Psoas muscle (tissue), 8 donors: ENCODE measurements at places on chromosomes 16 and 17. TPM values are rescaled to one million over a fixed set of nuclear protein-coding genes. Genes with fewer than 3 reads are reported as not detected.

- DNase-seq = no peak
Observed at GRCh38 chr17:47952171-47953021, 5.3 kb downstream of the PRR15L start.

DNA sequence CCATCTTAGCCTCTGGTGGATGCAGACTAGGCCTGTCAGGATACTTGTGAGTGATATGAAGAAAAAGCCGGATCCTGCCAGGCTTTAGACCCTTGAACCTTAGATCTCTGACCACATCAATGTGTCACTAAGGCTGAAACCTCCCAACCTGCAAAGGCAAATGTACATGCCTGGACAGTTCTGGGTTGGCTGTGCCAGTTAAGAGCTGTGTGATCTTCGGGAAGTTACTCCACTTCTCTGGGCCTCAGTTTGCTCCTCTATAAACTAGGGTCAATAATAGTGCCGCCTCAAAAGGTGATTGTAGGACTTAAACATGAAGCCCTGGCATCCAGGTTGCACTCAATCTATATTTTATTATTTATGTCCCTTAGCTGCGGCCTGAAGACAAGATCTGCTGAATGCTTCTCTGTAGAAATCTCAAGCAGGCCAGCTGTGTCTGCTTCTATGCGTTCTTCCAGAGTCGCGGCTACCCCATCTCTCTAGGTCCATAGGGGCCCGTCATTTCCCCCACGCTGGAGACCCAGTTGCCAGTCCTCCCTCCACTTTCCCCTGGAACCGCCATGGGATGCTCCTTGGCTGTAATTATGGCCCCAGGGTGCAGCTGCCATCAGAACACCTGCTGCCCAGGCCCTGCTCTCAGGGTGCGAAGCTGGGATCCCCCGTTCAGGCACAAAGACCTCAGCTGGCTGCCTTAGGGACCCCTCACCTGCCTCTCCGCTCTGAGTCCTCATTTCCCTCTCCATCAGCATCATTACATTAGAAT is 50.2 kb downstream of the AKAP1 start:
- no peak for DNase-seq

DNA sequence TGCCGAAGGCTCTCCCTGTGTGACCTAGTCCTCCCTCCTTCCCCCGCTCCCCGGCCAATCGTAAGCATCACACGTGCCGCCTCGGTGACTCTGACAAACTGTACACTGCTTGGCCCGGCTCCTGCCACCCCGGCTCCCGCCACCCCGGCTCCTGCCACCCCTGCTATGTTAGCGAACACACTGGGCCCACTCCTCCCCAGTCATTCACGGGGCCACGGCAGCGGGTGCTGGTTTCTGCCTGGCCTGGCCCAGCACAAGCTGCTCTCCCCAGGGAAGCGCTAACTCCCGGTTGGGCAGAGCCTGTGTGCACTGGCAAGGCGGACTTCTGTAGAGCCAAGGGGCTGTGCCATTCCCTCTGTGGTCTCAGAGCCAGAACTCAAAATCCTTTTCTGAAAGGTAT is 22.0 kb downstream of the NDUFAF8 start:
- no peak for DNase-seq

DNA sequence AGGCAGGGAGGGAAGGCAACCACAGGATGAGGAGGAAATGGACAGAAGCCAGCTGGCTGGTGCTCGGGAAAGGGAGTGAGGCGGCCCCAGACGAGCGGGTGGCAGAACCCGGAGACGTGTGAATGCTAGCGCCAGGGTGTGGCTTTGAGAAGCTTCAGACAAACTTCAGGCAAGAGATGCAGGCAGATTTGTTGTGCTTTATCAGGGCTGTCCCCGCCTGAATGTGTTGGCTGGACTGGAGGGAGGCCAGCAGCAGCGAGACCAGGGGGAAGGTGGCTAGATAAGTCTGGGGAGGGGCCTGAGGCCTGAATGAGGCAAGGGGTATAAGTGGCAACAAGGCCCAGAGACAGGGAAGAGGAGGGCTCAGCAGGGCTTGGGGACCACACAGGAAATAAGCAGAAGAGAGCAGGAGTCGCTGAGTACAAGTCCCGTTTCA is 22.0 kb downstream of the CAMKK1 start:
- DNase-seq = no peak

DNA sequence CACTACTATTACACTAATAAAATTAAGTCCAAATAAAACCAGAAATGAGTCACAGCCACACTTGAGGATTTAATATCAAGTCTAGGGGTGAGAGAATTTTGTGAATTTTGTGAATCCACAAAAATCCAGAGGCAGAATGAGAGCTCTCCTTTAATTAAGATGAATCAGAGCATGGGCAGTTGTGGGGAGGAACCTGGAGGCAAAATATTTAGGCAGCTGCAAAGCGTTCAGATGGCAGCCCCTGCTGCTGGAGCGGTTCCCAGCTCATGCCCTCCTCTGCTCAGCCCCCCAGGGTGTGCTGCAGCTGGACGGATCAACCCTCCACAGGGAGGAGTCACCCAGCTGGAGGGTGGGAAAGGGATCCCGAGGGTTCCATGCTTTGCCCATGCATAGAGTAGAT is 43.4 kb upstream of the IRX6 start:
- DNase-seq = no peak

- no peak for DNase-seq
Observed at GRCh38 chr17:46832945-46833839, 14.7 kb upstream of the WNT3 start.

- DNase-seq = no peak
Observed at GRCh38 chr17:81294512-81295030, 536 bp downstream of the SLC38A10 start.

DNA sequence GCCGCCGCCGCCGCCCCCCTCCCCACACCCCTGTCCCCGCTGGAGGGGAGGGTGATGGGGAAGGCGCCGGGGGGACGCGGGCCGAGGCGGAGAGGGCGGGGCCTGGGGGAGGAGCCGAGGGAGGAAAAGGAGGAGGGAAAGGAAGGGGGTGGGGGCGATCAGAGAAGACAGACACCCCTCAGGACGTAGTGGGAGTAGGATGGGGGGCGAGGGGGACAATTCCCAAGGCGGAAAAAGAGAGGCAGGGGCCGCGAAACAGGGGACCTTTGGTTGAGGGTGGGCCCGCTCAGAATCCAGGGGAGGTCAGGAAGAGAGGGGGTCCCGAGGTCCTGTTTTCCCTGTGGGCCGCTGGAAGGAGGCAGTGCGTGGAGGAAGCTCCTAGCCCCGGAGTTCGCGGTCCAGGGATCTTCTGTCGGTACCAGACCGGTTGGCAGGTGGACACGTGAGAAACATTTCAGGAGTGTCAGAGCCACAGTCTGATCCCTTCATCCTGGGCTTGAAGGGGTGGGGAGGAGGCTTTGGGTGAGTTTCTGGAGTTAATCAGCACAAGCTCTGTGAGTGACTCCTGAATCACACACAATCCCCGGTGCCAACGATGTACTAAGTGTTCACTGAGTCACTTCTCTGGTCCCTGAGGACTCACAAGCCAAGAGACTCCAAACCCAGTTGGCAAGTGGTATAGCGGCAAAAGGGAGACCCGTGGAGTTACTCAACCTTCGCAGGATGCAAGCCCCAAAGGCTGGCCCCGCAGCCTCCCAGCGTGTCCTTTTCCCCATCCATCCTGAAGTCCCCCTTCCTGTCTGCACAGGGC is at the start of gene XYLT1:
XYLT1 (minus strand) TSS at position 53 of the 811 bp plus-strand sequence. CDS start 164 bp downstream, outside the sequence.
- DNase-seq = peak; percentile 74

DNA sequence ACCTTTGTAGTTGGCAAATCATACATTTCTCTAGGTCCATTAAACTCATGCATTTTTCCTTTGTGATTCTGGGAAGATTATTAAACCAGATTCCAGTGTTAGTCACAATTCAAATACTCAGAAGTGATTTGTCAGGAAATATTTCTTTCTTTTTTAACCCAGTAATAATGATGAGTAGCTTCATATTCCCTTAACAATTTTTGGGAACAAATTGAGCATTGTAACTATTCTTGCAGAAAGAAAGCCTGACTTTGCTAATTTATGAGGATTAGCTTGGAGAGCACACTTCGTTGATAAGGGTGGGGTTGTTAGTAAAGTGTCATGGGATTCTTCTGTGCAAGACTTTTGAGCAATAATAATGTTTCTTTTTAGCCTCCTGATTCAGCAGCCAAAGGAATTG is 18.7 kb upstream of the KRT24 start:
- no peak for DNase-seq

- no peak for DNase-seq
Observed at GRCh38 chr17:35546487-35546886, 9.0 kb upstream of the SLFN12L start.

DNA sequence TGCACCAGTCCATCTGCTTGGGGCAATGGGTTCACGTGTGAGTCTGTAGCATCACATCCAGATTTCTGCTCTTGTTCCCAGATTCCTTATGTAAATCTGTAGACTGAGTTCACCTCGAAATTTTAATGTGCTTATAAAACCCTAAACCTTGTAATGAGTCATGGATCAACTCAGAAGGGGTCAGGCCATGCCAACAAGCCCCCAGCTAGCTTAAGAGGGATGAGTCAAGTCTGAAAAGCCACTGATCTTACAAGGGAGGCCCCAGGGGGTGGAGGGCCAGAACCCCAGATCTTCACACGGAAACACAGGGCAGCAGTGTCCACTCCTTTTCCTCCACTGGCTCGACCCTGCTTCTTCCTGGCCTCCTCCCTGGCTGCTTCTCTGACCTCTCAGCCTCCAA is 399.1 kb upstream of the CDH5 start:
- DNase-seq = no peak

DNA sequence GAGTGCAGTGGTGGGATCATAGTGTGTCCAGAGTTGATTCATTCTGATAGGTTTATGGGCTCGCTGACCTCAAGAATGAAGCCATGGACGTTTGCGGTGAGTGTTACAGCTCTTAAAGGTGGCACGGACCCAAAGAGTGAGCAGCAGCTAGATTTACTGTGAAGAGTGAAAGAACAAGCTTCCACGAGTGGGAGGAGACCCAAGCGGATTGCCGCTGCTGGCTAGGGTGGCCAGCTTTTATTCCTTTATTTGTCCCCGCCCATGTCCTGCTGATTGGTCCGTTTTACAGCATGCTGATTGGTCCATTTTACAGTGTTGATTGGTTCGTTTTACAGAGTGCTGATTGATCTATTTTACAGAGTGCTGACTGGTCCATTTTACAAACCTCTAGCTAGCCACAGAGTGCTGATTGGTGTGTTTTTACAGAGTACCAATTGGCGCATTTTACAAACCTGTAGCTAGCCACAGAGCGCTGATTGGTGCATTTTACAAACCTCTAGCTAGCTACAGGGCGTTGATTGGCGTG is 17.5 kb downstream of the CACNG4 start:
- DNase-seq = no peak

DNA sequence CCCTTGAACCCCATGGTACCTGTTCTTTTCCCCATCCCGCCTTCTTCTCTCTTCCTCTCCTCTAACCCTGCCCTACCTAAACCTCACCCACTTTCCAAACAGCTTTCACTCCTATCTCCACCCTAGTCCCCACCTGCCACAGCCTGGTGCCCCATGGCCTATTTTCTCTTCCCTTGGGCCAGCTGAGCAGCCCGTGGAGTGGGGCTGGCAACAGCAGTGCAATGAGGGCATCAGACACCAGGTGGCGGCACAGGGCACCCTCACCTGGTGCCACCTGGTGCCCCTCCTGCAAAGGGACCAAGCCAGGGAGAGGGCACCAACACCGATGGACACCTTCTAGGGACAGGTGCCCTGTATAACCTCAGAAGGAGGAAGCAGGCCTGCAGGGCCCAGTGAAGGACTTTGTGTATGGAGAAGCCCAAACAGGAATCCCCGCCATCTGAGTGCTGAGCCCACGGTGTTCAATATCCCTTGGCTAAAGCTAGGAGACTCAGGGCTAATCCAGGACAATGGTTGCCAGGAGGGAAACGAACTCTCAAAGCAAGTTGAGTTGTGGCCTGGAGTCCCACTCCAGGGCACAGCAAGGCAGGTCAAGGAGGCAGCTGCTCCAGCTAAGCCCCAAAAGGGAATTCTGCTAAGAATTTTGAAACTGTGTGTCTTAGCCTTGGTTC is 4.0 kb upstream of the ABCC3 start:
- no peak for DNase-seq

GRCh38 chr17:47693731-47694580 is at the start of gene TBKBP1:
TSS of gene TBKBP1 (plus strand) at chr17:47694161. CDS start at chr17:47696113, 1,952 bp downstream.
- peak; percentile 79 for DNase-seq

- DNase-seq = peak; percentile 72
Observed at GRCh38 chr17:77392376-77393273, 251.9 kb downstream of the SEC14L1 start.

- no peak for DNase-seq
Observed at GRCh38 chr16:10638101-10638500, 56.6 kb downstream of the TEKT5 start.

GRCh38 chr17:35368081-35368830 is 5.2 kb downstream of the SLFN11 start:
- DNase-seq = no peak

GRCh38 chr16:68362947-68363657 is 52.3 kb downstream of the PRMT7 start:
- DNase-seq = no peak

DNA sequence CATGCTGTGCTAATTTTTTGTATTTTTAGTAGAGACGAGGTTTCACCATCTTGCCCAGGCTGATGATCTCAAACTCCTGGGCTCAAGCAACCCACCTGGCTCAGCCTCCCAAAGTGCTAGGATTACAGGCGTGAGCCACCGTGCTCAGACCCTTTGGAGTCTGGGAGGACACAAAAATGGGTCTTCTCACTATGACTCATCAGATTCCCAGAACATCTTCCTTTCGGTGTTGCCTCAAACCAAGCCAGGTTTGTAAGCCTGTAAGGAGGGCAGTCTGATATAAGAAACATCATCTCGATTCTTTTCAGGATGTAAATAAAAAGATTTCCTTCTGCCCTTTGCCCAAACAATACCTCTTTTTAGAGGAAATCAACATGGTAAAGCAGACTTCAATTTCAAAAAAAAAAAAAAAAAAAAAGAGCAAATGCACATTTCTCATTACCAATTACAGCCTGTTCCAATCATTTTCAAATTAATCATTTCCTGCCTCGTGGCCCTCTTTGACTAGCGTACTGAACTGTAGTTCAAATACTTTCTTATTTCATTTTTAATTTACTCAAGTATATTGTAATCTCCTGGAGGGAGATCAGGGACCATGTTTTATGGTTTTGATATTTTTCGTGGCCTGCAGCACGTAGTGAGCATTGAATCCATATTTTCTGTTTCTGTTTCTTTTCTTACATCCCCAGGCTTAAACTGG is 409.6 kb downstream of the GRIN2A start:
- no peak for DNase-seq

DNA sequence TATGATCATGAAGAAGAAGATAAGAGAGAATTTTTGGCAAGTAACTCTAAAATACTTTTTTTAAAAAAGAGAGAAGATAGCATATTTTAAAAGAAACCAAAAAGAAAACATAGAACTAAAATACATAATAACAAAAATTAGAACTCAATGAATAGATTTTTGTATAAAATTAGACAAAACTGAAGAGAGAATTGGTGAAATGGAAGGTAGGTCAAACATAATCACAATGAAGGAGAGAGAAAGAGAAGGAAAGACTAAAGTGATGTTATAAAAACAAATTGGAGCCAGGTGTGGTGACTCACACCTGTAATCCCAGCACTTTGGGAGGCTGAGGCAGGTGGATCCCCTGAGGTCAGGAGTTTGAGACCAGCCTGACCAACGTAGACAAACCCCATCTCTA is 211.5 kb downstream of the AXIN2 start:
- DNase-seq = no peak

The CD300C gene
- total RNA-seq = 0.32 TPM

The ZSCAN10 gene
- total RNA-seq = 0.16 TPM

The MYH13 gene
- total RNA-seq = 0.07 TPM

The C16orf96 gene
- 0.04 TPM for total RNA-seq

The CETP gene
- total RNA-seq = 0.67 TPM

The COA3 gene
- 85.2 TPM for total RNA-seq
